K562 (cell line): ENCODE measurements at places on chromosomes 12 and 14. TPM values are rescaled to one million over a fixed set of nuclear protein-coding genes. Genes with fewer than 3 reads are reported as not detected.

CAPZA3 gene
- total RNA-seq = not detected in 2 replicates

PTMS gene
- 277 and 287 TPM in 2 replicates for total RNA-seq

SCN8A gene
- total RNA-seq = 0.29 and 0.72 TPM in 2 replicates

BMAL2 gene
- 0.38 and 0.60 TPM in 2 replicates for total RNA-seq

MANSC4 gene
- not detected in 2 replicates for total RNA-seq

RNF212B gene
- total RNA-seq = 0.27 TPM in 1 of 2 replicates, not detected in the other

CALM1 gene
- 141 and 155 TPM in 2 replicates for total RNA-seq

SLC6A15 gene
- not detected in 2 replicates for total RNA-seq

MANSC1 gene
- 4.9 and 5.7 TPM in 2 replicates for total RNA-seq

DEPDC4 gene
- 4.3 and 5.7 TPM in 2 replicates for total RNA-seq

TESPA1 gene
- 2.4 and 3.8 TPM in 2 replicates for total RNA-seq
